ENCODE measurements at places on chromosomes 4 and X.

DNA sequence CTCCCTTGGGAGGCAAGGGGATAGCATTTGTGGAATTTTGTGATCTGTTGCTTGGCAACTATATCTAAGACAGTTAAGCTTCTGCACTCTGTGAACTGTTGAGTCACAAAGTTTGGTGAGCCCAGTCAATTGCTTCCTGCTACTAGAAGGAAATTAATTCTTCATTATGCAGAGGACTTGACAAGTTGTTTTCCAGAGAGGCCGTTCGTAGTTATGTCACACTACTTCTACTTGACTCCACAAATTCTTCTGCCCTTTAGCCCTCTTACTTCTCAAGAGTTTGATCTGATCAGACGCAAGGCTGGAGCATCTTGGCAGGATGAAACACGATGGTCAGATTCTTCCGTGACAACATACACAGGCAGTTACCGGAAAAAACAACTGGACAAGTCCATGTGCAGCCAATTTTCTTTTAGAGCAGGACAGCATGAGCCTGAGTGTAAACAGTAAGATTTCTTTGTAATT is at the start of gene C4orf51:
TSS of gene C4orf51 (plus strand) at position 156 of the 465 bp plus-strand sequence. CDS start at position 214, 58 bp downstream.
- H3K36me3 ChIP-seq = no peaks in the 10 kb centered on the region
- no peaks in the 10 kb centered on the region for H3K27me3 ChIP-seq
- H3K4me3 ChIP-seq = no peak within 1 kb of the TSS
- no peaks in the 10 kb centered on the region for H3K4me1 ChIP-seq
- no peak within 1 kb of the TSS for H3K27ac ChIP-seq
- no peak for DNase-seq

DNA sequence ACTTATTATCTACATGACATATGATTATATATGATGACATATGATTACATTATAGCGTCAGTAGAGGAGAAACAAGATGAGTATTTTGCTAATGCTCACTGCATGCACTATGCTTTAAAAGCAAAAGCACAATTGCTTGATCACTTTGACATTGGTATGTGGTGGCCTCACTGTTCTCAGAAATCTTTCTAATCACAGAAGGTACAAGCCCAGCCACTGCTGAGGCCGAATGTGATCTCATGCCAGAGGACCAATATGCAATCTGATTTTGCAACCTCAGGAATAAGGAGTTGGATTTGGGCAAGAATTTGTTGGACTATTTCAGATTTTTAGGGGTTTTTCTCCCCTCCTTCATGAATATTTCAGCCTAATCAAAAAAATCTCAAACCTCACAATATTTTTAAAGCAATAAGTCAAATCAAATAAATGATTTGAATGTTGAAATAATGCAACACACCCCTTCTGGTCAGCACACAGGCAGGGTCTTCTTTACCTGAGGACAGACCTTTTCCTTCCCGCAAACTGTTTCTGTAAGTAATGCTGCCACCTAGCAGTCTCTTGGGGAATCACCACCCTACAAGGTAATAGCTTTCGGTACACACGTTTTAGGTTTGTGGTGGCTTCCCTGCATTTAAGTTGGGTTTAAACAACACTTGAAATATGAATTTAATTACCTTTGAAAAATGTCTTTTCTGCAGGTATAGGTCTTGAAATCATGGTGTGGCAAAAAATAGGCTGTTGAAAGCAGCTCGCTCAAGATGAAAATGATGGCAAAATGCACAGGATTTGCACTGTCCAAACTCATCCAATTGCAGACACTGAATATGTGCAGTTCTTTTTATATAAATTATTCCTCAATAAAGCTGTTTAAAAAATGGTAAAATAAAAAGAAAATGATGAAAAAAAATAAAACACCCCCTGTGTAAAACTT is 4.8 kb upstream of the CXCL13 start:
- H3K36me3 ChIP-seq = no peaks in the 10 kb centered on the region
- no peaks in the 10 kb centered on the region for H3K4me1 ChIP-seq
- no peak overlapping the region for H3K27ac ChIP-seq
- H3K4me3 ChIP-seq = no peak overlapping the region
- peak; percentile 83 for DNase-seq

- H3K4me1 ChIP-seq = no peaks in the 10 kb centered on the region
- no peaks in the 10 kb centered on the region for H3K27me3 ChIP-seq
- no peak for DNase-seq
- no peak overlapping the region for H3K27ac ChIP-seq
- H3K4me3 ChIP-seq = no peak overlapping the region
- H3K36me3 ChIP-seq = peaks cover 55% of the 10 kb centered on the region
These were observed 16.2 kb downstream of the NOP14 start for GRCh38 chr4:2946812-2947600.

DNA sequence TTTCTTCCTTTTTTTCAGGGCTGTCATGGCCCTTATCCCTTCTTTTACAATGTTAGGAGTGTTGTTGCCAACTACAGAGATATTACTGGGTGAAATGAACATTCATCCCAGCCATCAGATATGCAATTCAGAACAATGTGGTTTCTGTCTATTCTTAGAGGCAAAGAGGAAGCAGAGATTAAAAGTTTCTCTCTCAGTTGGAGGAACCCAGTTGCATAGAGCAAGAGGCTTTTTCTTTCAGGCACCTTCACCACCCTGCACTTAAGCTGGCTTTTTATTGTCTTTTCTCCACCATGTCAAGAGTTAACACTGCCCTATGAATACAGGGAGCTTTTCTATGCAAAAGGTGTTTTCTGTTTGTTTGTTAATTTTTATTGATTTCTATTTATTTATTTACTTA is 1559.6 kb upstream of the IGFBP7 start:
- peaks cover 5% of the 10 kb centered on the region for H3K36me3 ChIP-seq
- no peaks in the 10 kb centered on the region for H3K27me3 ChIP-seq
- H3K4me1 ChIP-seq = 0 out of 2 replicates have a peak, but pooled peaks cover 6% of the 10 kb centered on the region

- DNase-seq = no peak
- H3K4me1 ChIP-seq = no peaks in the 10 kb centered on the region
- no peak overlapping the region for H3K4me3 ChIP-seq
- no peaks in the 10 kb centered on the region for H3K36me3 ChIP-seq
These were observed 205.9 kb upstream of the CASK start for GRCh38 chrX:42129022-42129940.

DNA sequence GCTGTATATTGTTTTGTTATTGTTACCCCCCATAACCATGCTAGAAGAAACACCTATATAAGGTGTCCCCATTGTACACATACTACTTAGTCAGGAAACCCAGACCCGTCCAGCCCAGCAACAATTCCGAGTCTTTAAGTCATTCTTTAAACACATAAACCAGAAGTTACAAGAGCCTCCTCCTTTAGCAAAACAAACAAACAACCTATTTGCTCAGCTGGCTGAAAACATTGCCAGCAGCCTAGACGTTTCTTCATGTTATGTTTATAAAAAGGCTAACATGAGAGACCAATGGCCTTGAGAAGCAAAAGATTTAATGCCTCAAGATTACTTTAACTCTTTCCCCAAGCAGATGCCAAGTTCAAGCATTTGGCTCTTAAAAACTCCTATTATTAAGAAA is 1.4 kb downstream of the ACOX3 start:
- H3K4me3 ChIP-seq = no peak overlapping the region
- H3K27ac ChIP-seq = no peak overlapping the region
- no peaks in the 10 kb centered on the region for H3K36me3 ChIP-seq
- peaks cover 33% of the 10 kb centered on the region for H3K4me1 ChIP-seq
- DNase-seq = no peak

DNA sequence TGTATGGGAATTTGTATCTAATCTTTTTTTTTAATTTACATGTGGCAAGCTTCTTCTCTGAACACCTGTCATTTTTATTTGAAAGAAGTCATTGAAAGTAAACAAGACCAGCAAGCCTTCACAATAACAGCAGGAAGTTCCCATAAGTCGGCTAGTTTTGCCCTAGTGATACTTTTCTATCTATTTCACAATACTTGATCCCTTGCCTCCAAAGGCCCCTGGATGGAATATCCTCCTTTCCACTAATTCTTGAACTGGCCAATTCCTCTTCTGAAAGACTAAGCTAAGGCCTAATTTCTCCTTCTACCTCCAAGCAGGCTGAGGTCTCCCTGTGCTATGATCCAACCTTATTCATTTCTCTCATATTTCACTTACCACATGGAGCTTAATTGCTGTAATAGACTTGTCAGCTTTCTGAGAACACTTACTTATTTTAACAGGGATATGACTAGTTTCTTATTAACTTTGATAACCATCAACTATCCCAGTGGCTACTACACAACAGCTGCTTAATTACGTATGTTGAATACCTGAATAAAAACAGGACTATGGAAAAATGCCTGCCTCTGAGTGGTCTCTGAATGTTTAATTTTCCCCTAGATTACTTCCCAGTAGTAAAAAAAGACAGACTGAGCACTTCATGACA is 194.2 kb downstream of the MAD2L1 start:
- DNase-seq = no peak
- H3K27me3 ChIP-seq = no peaks in the 10 kb centered on the region
- no peaks in the 10 kb centered on the region for H3K4me1 ChIP-seq

DNA sequence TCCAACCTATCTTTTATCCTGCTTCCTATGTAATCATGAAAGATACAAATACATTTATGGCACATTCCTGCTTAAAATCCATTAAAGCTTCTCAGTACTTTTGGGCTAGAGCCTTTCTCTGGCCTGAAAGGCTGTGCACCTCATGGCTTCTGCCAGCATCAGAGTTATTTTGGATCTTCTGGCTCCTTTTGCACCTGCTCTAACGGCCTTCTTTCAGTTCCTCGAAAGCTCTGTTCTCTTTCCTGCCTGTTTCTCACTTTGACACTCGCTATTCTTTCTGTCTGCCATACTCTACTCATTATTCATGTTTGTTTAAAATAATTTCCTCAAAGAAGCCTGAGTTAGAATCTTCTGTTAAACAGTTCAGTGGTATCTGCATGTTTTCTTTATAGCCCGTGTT is 86.0 kb downstream of the LRP2BP start:
- H3K27me3 ChIP-seq = no peaks in the 10 kb centered on the region
- H3K4me3 ChIP-seq = no peak overlapping the region
- H3K36me3 ChIP-seq = no peaks in the 10 kb centered on the region
- DNase-seq = no peak

DNA sequence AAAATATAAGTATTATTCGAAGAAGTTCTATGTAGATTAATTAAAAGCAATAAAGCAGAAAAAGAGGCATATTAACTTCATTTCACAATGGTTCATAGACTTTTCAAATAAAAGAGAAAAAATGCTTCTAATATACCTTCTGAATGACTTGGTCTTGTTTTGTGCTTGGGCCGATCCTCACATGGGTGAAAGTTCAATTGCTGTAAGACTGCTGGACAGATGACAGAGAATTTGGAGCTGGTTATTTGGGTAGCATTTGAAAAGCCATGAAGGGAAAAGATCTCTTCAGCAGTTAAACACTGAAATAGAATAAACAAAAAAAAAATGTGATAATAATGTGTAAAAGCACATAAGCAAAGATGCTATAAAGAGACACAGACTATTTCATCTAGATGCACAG is 29.8 kb downstream of the SLC39A8 start:
- peaks cover 16% of the 10 kb centered on the region for H3K4me1 ChIP-seq
- H3K27me3 ChIP-seq = no peaks in the 10 kb centered on the region
- no peaks in the 10 kb centered on the region for H3K36me3 ChIP-seq
- DNase-seq = no peak

GRCh38 chrX:47214435-47215077 is 3.9 kb upstream of the CDK16 start:
- no peaks in the 10 kb centered on the region for H3K4me1 ChIP-seq
- H3K27me3 ChIP-seq = no peaks in the 10 kb centered on the region
- peaks cover 34% of the 10 kb centered on the region for H3K36me3 ChIP-seq
- H3K4me3 ChIP-seq = no peak overlapping the region

GRCh38 chr4:107931775-107932321 is 499 bp downstream of the CYP2U1 start:
- no peak overlapping the region for H3K27ac ChIP-seq
- H3K4me1 ChIP-seq = peaks cover 7% of the 10 kb centered on the region
- peaks cover 38% of the 10 kb centered on the region for H3K27me3 ChIP-seq

GRCh38 chr4:87060957-87061356 is 126.1 kb downstream of the AFF1 start:
- no peaks in the 10 kb centered on the region for H3K27me3 ChIP-seq
- no peaks in the 10 kb centered on the region for H3K36me3 ChIP-seq
- peaks cover 19% of the 10 kb centered on the region for H3K4me1 ChIP-seq
- H3K4me3 ChIP-seq = no peak overlapping the region

DNA sequence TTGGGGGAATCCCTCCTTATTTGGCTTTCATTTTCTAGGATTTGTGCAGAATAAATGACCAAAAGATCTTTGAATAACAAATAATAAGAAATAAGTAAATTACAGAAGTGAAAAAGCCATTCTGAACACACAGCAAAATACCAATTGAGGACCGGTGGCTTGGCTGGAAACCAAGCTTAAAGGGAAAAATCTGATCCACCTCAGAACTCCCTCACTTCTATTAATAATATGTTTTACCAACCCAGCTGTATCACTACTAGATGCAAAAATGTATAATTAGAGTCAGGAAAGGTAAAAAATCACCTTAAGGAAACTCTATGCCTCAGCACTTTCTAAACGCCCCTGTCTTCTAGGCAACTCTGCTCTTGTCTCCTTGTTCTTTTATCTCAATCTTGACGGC is 77.3 kb downstream of the TSPAN5 start:
- H3K4me3 ChIP-seq = no peak overlapping the region
- no peaks in the 10 kb centered on the region for H3K36me3 ChIP-seq
- peaks cover 3% of the 10 kb centered on the region for H3K4me1 ChIP-seq
- no peak overlapping the region for H3K27ac ChIP-seq

- no peak for DNase-seq
- H3K4me1 ChIP-seq = no peaks in the 10 kb centered on the region
- H3K4me3 ChIP-seq = no peak overlapping the region
- H3K27ac ChIP-seq = no peak overlapping the region
These were observed 23.5 kb downstream of the AWAT2 start for GRCh38 chrX:70026112-70026850.

GRCh38 chrX:84336646-84337045 is 148.6 kb upstream of the RPS6KA6 start:
- DNase-seq = no peak
- peaks cover 17% of the 10 kb centered on the region for H3K4me1 ChIP-seq
- no peak overlapping the region for H3K27ac ChIP-seq
- H3K36me3 ChIP-seq = no peaks in the 10 kb centered on the region
- no peaks in the 10 kb centered on the region for H3K27me3 ChIP-seq

DNA sequence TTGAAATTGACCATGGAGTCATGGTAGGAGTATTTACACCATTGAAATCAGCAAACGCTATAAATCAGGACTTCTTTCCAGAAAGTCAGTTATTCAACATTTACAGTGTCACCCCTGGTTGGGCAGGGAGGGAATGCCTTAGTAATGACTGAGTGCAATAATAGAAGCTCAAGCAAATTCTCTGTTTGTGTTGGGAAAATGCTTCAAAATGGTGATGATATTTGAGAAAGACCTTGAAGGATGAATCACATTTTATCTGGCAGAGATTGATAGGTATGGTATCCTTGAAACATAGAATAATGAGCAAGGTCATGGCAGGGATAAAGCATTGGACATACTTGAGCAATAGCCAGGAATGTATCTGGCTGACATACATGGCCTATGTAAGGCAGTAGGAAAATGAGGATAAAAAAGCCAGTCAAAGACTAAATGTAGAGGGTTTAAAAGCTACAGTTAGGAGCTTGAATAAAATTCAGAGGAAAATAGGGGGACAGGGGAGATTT is 248.7 kb downstream of the FMR1NB start:
- no peak overlapping the region for H3K4me3 ChIP-seq
- DNase-seq = no peak
- no peaks in the 10 kb centered on the region for H3K27me3 ChIP-seq
- H3K36me3 ChIP-seq = no peaks in the 10 kb centered on the region
- no peak overlapping the region for H3K27ac ChIP-seq

All from GM23338 (cell line).